ENCODE measurements at places on chromosomes 4 and X.

- no peak for DNase-seq
These were observed 393.6 kb downstream of the PDGFC start for GRCh38 chr4:156578005-156578404.

DNA sequence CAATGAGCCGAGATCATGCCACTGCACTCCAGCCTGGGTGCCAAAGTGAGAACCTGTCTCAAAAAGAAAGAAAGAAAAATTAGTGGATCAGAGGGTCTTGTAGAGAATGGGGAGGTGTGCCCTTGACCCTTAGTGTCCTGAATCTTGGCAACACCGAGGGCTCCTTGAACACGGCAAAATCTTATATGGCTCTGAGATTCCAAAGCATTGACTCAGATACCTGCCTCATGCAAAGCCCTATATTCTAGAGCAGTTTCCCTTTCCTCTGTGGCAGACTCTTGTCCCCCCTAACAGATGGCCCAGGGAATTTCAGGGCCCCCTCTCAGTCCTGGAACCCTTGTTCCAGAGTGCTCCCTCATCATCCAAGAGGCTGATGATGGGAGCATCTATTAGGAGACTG, 6.8 kb downstream of the CLDN2 start:
- DNase-seq, result no peak

- DNase-seq, result no peak
These were observed 322.1 kb downstream of the CBLL2 start for GRCh38 chrX:22594766-22595165.

GRCh38 chr4:70721747-70722146, at the start of gene RUFY3:
Gene RUFY3, plus strand, starts transcription at chr4:70721964. Its CDS starts 610 bp downstream, at chr4:70722574.
- DNase-seq, result peak; percentile 91

DNA sequence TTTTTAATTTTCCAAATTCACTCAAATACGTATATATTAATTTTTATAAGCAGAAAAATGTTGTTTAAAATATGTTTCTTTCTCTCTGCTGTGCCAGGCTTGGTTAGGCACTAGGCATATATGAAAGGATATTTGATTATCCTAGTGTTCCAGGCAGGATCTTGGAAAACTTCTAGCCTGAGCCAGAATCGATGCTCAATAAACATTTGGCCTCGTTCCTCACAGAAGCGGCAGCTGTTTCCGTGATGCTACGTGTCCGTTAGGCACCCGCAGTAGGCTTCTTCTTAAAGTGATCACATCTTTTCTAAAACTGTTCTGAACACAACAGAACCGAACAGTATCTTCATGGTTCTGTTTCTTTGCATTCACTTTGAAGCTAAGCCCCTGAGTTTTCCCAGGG, 50.1 kb upstream of the CRMP1 start:
- no peak for DNase-seq

DNA sequence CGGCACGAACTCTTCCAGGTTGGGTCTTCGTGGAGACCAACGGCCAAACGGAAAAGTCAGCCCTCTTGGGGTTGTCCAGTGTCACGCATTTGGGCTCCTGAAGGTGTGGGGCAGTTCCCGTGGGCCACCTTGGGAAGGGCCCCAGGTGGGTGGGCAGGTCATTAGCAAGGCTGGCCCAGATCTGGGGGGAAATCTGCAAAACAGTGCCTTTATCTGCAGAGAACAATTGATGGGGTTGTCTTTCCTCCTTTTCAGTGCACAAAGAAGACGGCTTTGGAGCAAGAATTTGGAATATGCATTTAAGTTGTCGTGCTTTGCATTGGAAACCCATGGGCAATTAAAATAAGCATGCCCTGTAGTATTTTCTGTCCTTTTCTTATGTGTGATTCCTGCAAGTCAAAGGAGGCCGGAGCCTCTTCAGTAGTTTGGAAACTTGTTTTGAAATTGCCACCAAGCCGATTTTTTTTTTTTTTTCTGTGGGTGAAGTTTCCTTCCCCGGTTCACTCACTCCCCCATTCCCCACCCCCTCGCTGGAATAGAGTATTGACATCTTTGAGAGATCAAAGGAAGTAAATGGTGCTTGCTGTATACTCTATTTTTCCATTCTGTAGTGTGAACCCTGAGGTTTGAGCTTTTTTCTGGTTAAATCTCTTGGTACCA, 9.8 kb downstream of the ZIC3 start:
- no peak for DNase-seq

- DNase-seq, result no peak
These were observed 38.6 kb upstream of the TMEM184C start for GRCh38 chr4:147578593-147578992.

DNA sequence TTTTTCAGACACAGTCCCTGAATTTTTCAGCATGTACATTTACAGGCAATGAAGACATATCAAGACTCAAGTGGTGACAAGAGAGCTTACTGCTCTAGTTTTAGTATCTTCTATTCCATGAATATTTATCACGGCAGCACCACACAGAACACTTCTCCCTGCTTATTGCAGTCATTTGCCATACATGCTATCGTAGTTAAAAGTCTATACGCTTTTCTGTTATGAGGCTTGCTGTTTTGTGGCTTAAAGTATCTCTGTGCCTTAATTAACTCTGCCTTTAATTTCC, 65.4 kb upstream of the GK2 start:
- no peak for DNase-seq

GRCh38 chr4:176359590-176359989, 39.8 kb downstream of the SPCS3 start:
- no peak for DNase-seq

- DNase-seq, result no peak
These were observed 382.5 kb upstream of the ATOH1 start for GRCh38 chr4:93446038-93446437.

DNA sequence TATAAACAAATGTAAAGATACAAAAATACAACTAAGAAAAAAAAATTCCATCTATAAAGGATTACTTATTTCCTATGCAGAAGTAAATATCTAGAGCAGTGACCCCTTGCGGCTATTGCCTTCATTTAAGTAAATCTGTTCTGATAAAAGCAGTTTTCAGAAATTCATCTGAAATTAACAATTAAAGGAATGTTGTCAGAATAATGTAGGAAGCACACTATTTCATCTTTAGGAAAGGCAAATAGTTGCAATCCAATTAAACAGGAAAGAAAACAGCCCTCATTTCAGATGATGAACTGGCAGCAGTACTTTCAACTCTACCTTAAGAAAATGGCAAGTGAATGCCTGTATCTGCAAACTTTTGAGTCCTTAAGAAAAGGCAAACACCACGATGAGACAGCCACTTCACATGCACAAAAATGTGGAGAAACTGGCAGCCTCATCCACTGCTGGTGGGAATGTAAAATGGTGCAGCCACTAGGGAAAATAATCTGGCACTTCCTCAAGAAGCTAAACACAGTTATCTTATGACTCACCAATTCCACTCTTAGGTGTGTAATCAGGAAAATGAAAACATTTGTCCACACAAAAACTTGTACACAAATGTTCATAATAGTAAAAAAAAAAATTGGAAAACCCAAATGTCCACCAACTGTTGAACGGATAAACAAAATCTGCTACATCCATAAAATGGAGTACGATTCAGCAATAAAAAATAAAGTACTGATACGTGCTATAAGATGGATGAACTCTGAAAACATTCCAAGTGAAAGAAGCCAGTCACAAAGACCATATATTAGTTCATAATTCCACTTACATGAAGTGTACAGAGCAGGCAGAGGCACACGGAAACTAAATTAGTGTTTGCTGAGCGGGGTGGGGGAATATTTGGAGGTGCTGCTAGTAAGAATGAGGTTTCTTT, 2.0 kb upstream of the THAP9 start:
- DNase-seq, result no peak

GRCh38 chrX:70117738-70118137, 15.5 kb upstream of the IGBP1 start:
- no peak for DNase-seq

DNA sequence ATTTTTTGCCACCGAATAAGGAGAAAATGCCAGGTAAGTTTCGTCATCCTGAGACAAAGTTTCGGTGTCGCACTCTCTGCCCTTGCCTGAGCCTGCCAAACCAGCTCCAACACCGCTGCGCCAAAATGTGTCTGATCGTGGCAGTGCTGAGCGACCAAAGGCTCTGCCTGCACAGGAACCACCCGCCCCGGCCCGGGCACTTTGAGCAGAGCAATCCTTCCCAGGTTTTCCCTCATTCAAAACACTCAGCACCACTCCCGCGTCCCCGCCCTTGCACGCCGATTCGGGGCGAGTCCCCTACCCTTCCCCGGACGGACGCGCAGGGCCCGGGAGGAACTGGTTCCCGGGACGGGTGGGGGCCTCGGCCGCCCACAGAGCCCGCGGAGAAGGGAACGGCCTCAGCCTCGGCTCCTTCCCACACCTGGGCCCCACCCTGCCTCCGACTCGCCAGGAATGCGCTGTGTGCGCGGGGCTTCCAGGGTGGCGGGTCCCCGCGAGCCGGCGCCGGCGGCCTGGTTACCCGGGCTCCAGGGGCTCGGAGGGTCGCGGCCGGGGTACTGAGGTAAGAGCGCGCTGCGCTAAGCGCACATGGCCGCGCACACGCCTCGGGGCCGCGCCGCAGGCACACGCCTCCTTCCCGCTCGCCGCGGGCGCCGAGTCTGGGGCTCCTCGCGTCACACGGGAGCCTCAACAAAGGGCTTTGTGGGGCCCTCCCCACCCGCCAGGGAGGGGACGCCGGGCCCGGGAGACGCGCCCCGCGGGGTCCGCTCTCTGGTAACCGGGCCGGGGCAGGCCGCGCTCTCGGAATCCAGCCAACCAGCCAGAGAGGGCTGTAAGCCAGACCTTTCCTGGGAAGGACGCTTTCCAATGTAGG, at the start of gene C4orf36:
Gene C4orf36, minus strand, starts transcription at position 661 of the 874 bp plus-strand sequence. CDS start 902 bp downstream, outside the sequence.
- peak; percentile 69 for DNase-seq

- DNase-seq, result peak; percentile 36
These were observed 31.6 kb downstream of the MTHFD2L start for GRCh38 chr4:74189331-74190043.

DNA sequence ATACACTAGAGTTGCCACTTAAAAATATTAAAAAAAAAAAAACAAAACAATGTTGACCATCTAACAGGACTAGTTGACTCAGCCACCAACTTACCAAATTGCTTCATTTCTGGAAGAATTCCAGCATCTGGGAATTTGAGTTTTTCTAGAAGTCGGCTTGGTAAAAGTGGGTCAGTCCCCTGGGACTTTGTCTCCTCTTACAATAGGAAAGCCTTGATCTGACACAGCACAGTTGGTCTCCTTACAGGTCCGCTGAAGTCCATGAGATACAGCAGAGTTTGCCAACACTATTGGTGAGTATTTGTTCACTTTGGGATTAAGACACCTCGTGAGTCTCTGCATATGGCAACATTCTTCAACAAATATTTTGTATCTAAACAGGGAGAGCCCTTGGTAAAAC, 18.2 kb upstream of the DDIT4L start:
- no peak for DNase-seq

- no peak for DNase-seq
These were observed 1.6 kb downstream of the PCDH10 start for GRCh38 chr4:133150486-133151340.

DNA sequence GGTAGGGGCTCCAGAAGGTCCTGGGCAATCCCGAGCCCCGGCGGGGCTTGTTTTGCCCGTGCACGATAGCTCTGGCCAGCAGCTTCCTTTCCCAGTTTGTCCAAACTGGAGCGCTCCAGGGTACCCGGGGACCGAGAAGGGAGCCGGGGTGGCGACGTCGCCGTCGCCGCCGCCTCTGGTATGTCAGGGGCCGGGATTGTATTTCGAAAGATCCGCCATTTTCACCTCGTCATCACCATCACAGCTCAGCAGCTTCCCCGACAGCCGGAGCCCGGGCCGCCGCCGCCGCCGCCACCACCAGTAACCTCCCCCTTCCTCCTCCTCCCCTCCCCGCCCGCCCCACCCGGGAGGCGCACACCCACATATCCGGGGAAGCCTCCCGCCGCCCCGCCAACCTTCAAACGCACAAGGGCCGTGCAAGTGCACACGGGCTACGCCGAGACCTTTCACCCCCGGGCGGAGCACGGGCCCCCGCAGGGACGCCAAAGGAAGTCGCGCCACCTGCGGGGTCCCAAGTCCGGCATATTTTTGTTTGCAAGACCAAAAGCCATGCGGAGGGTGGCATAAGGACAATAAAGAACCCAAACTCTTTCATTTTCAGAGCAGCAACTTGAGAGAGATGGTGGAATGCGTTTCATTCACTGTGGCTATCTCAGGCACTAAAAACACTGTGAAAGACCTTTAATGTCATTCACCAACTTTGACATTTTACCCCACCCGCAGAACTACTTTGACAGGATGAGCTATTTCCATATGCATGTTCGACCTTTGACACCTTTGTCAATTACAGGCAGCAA, at the start of gene LIN54:
Gene LIN54, minus strand, starts transcription at position 302 of the 797 bp plus-strand sequence. CDS start 25,979 bp downstream, outside the sequence.
- DNase-seq, result peak; percentile 71

DNA sequence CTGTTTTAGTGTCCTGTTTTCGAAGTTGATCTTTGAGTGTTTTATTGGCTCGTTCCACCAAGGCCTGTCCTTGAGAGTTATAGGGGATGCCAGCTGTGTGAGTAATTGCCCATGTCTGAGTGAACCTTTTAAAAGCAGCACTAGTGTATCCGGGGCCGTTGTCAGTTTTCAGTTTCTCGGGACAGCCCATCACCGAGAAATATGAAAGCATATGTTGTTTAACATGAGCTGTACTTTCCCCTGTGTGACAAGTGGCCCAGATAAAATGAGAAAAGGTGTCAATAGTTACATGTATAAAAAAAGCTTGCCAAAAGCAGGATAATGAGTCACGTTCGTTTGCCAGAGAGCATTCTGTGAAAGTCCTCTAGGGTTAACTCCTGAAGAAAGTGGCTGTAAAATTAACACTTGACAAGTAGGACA, 48.6 kb upstream of the RASSF6 start:
- DNase-seq, result no peak

- DNase-seq, result no peak
These were observed 1.9 kb downstream of the SEC24D start for GRCh38 chr4:118834070-118834469.

GRCh38 chr4:89338206-89338605, 30.6 kb upstream of the GPRIN3 start:
- no peak for DNase-seq

DNA sequence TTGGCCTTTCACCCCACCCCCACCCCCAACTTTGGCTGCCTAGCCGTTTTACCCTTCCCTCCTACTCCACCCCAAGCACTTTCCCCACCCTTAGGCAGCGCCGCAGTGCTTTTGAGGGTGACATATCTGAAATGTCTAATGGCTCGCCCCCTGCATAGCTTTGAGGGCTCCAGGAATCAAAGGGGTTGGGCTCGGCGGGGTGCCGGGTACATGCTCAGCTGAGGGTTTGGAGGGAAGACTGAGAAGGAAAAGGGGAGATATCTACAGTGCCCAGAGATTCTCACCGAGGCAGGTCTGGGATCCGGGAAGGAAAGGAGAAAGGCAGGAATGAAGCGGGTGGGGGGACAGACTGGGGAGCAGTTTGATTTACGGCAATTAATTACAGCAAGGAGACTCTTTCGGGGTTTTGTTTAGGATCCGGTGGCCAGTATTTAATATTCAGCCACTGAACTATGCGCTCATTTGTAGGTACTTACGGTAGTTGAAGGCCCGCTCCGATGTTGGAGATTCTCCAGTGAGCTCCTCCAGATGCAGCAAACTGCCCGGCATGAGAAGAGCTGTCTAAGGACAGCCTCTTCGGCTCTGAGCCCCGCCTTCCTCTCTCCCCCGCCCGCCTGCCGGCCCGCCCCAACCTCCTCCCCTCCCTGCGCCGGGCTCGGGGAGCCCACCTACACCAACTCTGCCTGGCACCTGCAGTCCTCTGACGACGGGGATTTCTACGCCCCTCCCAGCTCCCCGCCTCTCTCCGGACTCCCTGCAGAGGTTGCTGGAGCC, at the start of gene IGSF1:
Gene IGSF1, minus strand, starts transcription at position 569 of the 774 bp plus-strand sequence. CDS start 2,632 bp downstream, outside the sequence.
- DNase-seq, result no peak

All from COR-L47 (cell line).